IMR-90 (cell line): ENCODE measurements at places on chromosomes 3 and 15. TPM values are rescaled to one million over a fixed set of nuclear protein-coding genes. Genes with fewer than 3 reads are reported as not detected.

DZIP1L gene
- 14.7 and 21.4 TPM in 2 replicates for total RNA-seq

NRROS gene
- under 0.01 TPM in 1 of 2 replicates, not detected in the other for total RNA-seq

UNC13C gene
- total RNA-seq = not detected in 2 replicates

LEKR1 gene
- total RNA-seq = 0.36 and 0.56 TPM in 2 replicates

ITIH3 gene
- 0.72 and 1.1 TPM in 2 replicates for total RNA-seq

FOXL2 gene
- total RNA-seq = not detected in 2 replicates

VPS33B gene
- 7.5 and 9.0 TPM in 2 replicates for total RNA-seq

FANCD2OS gene
- not detected in 2 replicates for total RNA-seq

KCNMB2 gene
- total RNA-seq = not detected in 2 replicates

DIPK2A gene
- total RNA-seq = 14.0 and 31.7 TPM in 2 replicates

ESYT3 gene
- total RNA-seq = under 0.01 TPM in 2 replicates

SGO1 gene
- total RNA-seq = 5.2 and 8.1 TPM in 2 replicates

GRCh38 chr3:71786217-71786549 is 1.2 kb upstream of the PROK2 start:
- DNase-seq = no peak

- DNase-seq = peak; percentile 2
These were observed 596.7 kb downstream of the FGF12 start for GRCh38 chr3:192130534-192131132.

GRCh38 chr3:31802981-31803740 is 177.9 kb downstream of the OSBPL10 start:
- no peak for DNase-seq

DNA sequence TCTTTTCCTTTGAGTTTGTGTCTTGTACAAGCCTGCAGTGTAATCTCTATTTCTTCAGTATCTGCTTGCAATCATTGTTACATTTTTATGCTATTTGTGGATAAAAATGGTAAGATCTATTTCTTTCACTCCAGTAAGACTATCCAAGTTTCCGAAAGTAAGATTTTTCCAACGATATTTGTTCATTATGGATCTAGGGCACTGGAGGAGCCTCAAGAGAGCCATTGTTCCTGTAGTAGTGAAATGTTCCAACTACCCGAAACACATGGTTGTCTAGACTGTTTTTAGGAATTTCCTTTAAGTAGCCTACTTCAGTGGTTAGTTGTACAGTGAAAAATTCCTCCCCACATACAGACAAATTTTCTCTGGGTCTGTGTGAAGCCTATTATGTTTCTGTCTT is 597.4 kb downstream of the RSL24D1 start:
- no peak for DNase-seq

- no peak for DNase-seq
These were observed 650.5 kb upstream of the NR2F2 start for GRCh38 chr15:95679847-95680582.

DNA sequence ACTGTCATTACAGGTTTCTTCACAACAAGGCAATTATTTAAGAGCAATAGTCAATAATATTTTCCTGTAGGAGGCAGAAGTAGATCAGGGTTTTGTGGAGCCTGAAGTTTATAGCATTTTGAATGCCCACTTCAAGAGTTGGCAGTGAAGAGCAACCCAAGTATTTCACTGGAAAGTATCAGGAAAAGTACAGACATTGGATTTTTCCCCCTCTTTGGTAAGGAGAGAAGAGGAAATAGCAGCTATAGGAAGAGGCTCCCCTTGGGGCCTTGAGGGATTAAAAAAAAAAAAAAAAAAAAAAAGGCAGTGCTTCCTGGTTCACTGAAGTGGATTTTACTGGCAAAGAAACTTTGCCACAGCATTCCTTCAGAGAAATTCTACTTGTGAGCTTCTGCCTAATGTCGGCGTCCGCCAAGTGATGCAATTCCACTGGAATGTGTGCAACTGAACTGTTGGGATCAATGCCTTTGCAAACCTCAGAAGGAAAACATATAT is 5.7 kb upstream of the CNTN6 start:
- DNase-seq = peak; percentile 52

DNA sequence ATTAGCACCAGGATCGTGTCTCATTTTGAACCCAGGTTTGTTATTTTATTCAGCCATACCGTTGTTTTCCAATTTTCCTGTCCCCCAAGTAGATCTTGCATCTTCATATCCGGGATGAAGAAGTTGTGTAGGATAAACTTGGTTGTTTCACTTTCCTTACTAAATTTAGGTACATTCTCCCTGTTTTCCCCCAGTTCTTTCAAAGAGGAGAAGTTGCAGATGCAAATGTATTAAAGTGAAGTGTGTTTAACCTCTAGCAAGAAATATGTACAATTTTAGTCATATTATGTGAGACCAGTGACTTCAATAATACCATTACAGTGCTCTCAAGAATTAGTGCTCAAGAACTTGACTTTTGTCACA is 1.3 kb downstream of the ATXN7 start:
- no peak for DNase-seq

DNA sequence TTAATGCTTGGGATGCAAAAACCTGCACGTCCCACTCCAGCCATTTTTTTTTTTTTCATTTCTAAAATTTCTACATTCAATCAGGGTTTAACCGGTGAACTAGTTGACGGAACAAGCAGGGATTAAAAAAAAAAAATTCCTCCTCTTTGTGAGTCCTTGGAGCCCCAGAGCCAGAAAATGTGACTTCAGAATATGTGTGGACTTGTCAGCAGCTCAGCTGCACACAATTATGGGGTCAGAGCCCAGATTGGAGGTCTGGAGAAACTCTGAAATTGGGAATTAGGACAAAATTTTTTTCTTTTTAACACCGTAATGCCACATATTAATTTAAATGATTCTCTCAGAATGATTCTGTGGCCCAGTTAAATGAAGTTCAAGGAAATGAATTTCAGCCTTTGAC is 921.0 kb upstream of the CFAP20DC start:
- no peak for DNase-seq

DNA sequence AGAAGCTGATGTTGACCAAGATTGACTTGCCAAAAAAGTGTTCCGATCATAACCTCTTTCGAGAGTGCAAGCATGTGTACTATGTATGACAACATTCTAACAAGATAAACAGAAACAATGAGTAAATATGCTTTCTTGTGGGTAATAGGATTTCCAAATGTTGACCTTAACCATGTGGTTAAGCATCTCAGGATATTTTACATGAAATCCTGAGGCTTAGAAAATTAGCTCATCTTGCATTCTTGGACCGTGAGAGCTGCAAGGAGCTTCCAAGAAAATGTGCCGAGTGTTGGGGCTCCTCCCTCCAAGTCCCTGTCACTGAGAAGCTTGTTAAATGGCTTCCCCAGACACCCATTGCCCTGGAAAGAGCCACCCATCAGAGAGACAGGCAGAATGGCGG is 50.1 kb downstream of the C3orf20 start:
- DNase-seq = peak; percentile 64

DNA sequence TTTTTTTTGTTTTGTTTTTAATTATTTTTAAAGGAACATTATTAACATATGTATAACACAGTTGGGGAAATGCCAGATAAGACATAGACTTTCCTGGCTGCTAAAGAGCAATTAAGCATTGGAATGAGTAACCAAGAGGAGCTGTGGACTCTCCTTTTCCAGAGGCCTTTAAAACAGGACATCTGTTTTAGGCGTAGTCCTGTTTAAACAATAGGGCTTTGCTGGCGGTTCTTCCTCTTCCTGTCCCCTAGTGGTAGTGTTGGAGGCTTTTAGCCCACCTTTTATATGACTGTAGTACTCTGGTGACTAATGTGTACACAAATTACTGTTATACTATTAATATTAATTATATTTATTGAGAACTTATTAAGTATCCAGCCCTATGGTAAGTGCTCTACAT is 81.9 kb downstream of the PPARG start:
- peak; percentile 36 for DNase-seq

GRCh38 chr3:132034486-132035464 is at the start of gene CPNE4:
Gene CPNE4 (minus strand): TSS chr3:132035014.
- peak; percentile 51 for DNase-seq

GRCh38 chr3:162390891-162391290 is 894.3 kb downstream of the OTOL1 start:
- DNase-seq = peak; percentile 85

DNA sequence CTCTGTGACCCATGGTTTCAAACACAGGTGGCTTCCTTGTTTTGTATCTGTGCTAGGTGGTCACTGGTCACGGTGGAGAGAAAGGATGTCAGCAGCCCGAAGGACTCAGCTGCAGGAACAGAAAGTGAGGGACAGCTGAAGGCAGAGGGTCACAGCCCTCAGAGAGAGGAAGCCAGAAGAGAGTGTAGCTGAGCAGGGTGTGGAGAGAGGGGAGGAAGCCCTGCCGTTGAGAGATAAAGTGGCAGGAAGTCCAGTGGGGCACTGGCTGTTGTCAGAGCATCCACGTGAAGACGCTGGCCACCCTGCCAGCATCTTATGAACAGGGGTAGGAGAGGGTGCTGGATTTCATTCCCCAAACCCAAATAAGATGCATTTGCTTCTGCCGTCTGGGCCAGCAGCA is 36.9 kb downstream of the LIMD1 start:
- no peak for DNase-seq

- DNase-seq = peak; percentile 3
These were observed 40.6 kb upstream of the NMNAT3 start for GRCh38 chr3:139718415-139718814.

GRCh38 chr15:63611177-63611576 is 14.0 kb downstream of the FBXL22 start:
- no peak for DNase-seq

DNA sequence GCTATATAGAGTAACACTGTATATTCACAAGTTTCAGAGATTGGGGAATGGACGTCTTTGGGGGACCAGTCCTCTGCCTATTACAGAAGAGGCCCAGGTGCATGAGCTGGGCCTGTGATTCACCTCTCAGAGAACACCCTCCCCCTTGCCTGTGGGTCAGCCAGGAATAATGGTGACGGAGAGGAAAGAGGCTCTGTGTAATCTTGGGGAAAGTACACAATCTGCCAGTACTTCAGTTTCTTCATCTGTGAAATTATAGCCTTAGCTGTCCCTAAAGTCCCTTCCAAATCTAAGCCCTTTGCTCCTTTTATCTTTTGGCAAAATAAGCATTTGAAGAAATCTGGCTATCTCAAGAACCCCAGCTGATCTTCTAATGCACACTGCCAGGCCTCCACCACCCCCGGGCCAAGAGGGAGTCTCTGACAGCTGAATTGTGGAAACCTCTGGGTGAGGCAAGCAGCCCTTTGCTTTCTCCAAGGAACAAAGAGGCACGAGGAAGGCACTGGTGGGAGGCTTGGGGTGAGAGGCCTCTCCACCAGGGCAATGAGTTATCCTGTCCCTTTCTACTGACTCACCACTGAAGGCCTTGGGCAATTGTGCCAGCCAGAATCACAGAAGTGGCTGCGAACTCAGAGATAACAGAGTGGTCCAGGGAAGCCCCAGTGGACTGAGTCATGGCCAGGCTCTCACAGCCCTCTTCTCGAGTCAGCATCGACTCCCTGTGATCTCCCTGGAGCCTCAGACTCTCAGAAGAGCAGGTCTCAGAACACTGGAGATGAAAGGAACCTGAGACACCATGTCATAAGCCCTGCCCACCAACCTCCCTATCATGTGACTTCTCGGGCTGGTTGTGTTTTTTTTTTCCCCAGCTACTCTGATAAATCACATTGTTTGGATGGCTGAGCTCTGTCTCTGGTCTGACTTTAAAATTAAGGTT is 31.8 kb downstream of the CCNL1 start:
- peak; percentile 89 for DNase-seq

DNA sequence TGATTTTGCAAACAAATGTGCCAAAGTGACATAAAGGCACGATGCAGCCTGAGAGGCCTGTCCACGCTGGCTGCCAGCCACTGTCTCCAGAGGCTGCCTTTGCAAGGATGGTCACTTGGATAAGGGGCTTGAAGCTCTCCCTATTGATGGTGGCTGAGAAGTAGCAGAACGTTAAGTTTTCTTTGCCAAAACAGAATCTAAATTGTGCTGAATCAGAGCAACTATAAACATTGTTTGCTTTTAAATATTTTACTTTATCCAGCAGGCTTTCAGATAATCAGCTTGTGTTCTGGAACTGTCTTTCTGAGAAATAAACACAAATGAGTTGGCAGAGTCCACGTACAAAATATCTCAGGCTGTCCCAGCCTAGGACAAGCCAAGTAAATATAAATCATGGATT is 23.8 kb upstream of the CNBP start:
- DNase-seq = no peak

GRCh38 chr3:186949281-186949982 is 19.1 kb downstream of the ST6GAL1 start:
- DNase-seq = peak; percentile 50

GRCh38 chr15:42825599-42825998 is 88.7 kb upstream of the CDAN1 start:
- no peak for DNase-seq

DNA sequence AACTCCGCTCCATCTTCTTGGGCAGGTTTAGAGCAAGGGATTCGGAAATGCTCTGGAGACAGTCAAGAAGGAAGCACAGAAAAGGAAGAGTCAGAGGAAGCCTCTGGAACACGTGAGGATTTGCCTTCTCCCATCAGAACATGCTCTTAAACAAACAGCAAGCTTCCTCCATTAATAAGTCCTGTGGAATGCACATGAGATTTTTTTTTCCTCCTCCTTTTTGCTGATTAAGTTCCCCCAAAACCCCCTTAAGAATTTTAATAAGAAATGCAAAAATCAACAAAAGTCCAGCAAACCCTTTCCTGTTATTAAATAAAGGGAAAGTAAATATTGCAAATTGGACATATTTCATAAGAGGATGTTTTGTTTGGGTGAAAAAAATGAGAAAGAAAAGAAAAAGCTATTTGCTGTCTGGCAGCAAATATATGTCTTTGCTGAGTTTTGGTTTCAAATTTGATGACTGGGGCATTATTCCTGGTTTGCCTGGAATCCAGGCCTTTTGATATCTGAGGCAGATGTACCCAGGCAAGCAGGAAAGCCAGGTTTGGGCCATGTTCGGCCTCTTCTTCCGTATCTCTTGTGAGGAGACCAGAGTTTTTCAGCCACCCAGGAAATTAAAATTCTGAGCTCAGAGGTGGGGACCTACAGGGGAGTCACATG is 7.9 kb upstream of the TSEN2 start:
- peak; percentile 77 for DNase-seq

- DNase-seq = no peak
These were observed 17.4 kb upstream of the STAB1 start for GRCh38 chr3:52477796-52478095.

GRCh38 chr3:125052624-125053303 is 3.0 kb downstream of the HEG1 start:
- peak; percentile 92 for DNase-seq

GRCh38 chr15:95894407-95894956 is 436.0 kb upstream of the NR2F2 start:
- no peak for DNase-seq

DNA sequence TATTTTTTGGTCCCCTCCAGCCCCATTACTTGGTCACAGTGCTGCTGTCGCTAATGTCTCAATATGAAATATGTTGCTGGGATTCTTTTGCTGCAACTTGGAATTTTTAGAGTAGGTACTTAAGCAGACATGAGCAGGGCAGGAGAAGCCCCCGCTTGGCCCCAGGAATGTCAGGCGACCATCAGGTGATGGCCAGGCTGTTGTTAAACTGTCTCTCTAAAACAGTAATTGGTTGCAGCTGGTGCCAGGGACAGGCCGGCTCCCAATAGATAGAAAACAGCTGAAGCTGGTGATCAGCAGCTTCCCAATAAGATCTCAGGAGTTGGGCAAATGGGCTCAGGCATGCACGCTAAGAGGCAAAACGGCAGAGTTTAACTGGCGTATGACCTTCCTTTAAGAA is 329.9 kb upstream of the TBL1XR1 start:
- DNase-seq = no peak

GRCh38 chr15:84621358-84621979 is 20.7 kb downstream of the ZSCAN2 start:
- DNase-seq = no peak
